ENCODE measurements at places on chromosomes 4 and X. TPM values are rescaled to one million over a fixed set of nuclear protein-coding genes. Genes with fewer than 3 reads are reported as not detected.

DNA sequence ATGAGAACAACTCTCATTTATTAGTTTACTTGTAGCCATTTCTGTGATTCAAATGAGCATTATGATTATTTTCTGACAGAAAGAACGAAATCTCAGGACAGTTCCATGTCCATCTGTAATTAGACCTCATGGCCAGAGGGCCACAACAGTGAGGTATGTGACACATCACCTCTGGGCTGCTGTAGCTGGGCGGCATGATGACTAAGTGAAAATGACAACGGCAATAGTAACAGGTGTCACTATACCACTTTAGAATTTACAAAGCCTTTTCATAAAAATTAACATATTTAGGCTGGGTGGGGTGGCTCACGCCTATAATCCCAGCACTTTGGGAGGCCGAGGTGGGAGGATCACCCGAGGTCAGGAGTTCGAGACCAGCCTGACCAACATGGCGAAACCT, 252.6 kb downstream of the CBR4 start:
- DNase-seq: no peak

DNA sequence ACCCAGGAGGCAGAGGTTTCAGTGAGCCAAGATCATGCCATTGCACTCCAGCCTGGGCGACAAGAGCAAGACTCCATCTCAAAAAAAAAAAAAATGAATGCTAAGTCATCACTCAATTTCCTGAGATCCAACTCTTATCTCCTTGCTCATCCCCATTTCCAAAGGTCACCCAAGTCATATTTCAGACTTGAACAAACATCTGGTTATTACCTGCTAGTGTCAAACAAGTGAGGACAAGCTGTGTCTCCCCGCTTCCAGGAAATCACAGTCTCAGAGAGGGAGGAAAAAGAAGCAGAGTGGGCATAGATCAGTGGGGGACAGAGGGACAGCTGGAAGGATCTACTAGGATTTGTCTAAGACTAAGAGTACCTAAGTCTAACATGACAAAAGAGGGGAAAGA, 147.5 kb upstream of the FUNDC1 start:
- DNase-seq: no peak

GRCh38 chrX:133482056-133482952, 67.0 kb upstream of the GPC4 start:
- no peak for DNase-seq

- no peak for DNase-seq
These were observed 136.5 kb downstream of the PRKX start for GRCh38 chrX:3576886-3577501.

GRCh38 chr4:55157559-55158277, 32.3 kb upstream of the KDR start:
- DNase-seq: no peak

DNA sequence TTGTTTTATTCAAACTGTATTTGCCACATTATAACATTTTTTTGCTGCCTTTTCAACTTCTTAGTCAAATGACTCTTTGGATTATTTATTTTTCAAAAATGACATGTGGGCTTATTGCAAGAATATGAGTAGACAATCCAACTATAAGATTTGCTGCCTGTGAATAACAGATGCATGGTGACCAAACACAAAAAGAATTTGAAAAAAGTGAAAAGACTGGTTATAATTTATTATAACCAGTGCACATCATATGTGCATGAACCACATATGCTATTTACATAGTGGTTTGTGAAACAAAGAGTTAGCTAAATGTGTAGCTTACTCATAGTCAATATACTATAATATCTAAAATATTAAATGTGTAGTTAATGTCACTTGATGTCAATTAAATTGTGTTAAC, 2086.8 kb downstream of the ARAP2 start:
- DNase-seq: no peak

NOA1 gene
- 8.8 TPM for total RNA-seq
